ENCODE measurements at places on chromosomes 3 and 15.

- no peak for DNase-seq
These were observed 52.0 kb downstream of the SUCNR1 start for GRCh38 chr3:151925419-151925818.

- DNase-seq, result no peak
These were observed 263.7 kb downstream of the GBE1 start for GRCh38 chr3:81497572-81498251.

- DNase-seq, result no peak
These were observed 38.3 kb upstream of the PSMD6 start for GRCh38 chr3:64061628-64062027.

- no peak for DNase-seq
These were observed 123.8 kb downstream of the TIGIT start for GRCh38 chr3:114417675-114418074.
